ENCODE measurements at places on chromosomes 5 and 9. TPM values are rescaled to one million over a fixed set of nuclear protein-coding genes. Genes with fewer than 3 reads are reported as not detected.

Gene GLT6D1
- not detected for total RNA-seq

Gene CKS2
- 9.0 TPM for total RNA-seq

Gene PRDM12
- 0.19 TPM for total RNA-seq

Gene HTR1A
- not detected for total RNA-seq

Gene LURAP1L
- not detected for total RNA-seq

Gene TCF7
- 693 TPM for total RNA-seq

Gene LCN9
- total RNA-seq: not detected

Gene CAPSL
- not detected for total RNA-seq

Gene GRPEL2
- total RNA-seq: 38.4 TPM

Gene PCDH1
- total RNA-seq: 0.82 TPM

Gene GNAQ
- total RNA-seq: 48.4 TPM

Gene ECSCR
- not detected for total RNA-seq

Gene PPP3R2
- total RNA-seq: not detected

Gene GRIN1
- total RNA-seq: not detected

Gene KCNN2
- total RNA-seq: not detected

Gene ASTN2
- 4.8 TPM for total RNA-seq

Gene RFK
- total RNA-seq: 13.5 TPM

Gene KYAT1
- total RNA-seq: 11.7 TPM

Gene KLHL3
- 15.1 TPM for total RNA-seq

Gene MUSK
- total RNA-seq: not detected

Gene SLC46A2
- total RNA-seq: not detected

Gene LOX
- total RNA-seq: 0.20 TPM

Gene MZB1
- 3.0 TPM for total RNA-seq

Gene SREK1
- total RNA-seq: 65.8 TPM

Gene FOXD4L4
- total RNA-seq: 0.41 TPM

Gene LRRC19
- total RNA-seq: not detected

Gene DND1
- 6.4 TPM for total RNA-seq

Gene KIAA0825
- total RNA-seq: 1.6 TPM

Gene COL15A1
- 0.15 TPM for total RNA-seq

Gene INSYN2B
- not detected for total RNA-seq

Gene CREBRF
- 89.7 TPM for total RNA-seq

Gene GAS1
- total RNA-seq: 0.82 TPM

Gene ANKRD18A
- 3.0 TPM for total RNA-seq

Gene OR1Q1
- not detected for total RNA-seq

Gene GLRA1
- not detected for total RNA-seq

Gene ZBED3
- total RNA-seq: 4.8 TPM

Gene EIF4EBP3
- 21.1 TPM for total RNA-seq

Gene TAS2R1
- total RNA-seq: not detected

Gene LEAP2
- total RNA-seq: 3.7 TPM

Gene CORO2A
- 9.1 TPM for total RNA-seq

Gene PLCXD3
- 0.03 TPM for total RNA-seq

Gene DDX46
- 68.6 TPM for total RNA-seq

Gene RABGAP1
- 35.7 TPM for total RNA-seq

Gene CDH9
- total RNA-seq: not detected

Gene PTGES2
- total RNA-seq: 60.2 TPM

Gene FOXI1
- total RNA-seq: not detected

Gene KCNV2
- not detected for total RNA-seq

Gene GBA2
- total RNA-seq: 35.4 TPM

Measured in T-cell (primary cell).